ENCODE measurements at places on chromosomes 16 and 17. TPM values are rescaled to one million over a fixed set of nuclear protein-coding genes. Genes with fewer than 3 reads are reported as not detected.

GRCh38 chr17:32496395-32497073 is 9.7 kb downstream of the CDK5R1 start:
- no peak for DNase-seq

DNA sequence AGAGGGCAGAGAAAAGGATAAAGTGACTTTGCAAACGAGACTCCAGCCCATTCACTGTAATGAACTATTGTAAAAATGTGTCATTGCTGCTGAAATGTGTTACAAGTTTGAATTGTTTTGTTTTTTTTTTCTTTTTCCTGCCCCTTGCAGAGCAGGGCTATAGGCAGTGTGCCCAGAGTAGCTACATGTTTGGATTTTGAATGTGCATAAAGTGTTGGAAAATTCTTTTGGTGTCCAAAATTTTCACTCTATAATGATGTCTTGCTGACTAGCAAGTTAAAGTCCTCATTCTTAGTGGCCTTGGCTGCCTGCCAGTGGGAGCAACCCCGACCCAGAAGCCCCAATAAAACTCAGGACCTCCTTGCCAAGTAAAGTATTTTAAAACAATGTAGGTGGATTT is 66.5 kb downstream of the IGF2BP1 start:
- DNase-seq: no peak

Gene DHRS7C
- 69.8 TPM for total RNA-seq

Gene CDH8
- not detected for total RNA-seq

Gene KIF18B
- 2.5 TPM for total RNA-seq

Gene HBM
- not detected for total RNA-seq

DNA sequence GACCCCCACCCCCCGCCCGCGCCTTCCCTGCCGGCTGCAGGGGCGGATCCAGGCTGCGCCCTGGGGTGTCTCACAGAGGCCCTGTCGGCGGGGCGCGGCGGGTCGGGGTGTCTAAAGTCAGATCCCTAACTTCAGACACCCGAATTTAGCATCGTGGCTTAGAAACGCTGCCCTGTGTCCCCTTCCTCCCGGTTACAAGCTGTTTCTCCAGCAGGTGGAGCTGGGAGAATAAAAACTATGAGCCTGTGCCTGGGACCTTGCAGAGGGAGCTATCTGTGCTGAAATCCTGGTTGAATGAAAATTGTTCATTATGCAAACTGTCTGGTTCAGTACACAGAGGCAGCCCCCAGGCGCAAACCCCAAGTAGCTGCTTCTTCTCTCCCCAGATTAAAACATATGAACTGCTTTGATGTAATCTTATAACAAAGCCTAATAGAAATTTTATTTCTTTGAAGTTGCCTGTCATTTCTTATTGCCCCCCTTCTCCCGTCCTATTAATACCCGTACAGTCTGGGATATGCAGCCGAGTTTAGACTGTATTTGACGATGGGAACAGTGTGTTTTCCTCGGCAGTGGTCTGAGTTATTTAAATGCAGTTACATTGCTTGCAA is 79.0 kb downstream of the RPA1 start:
- DNase-seq: no peak

GRCh38 chr16:72537664-72538063 is 365.7 kb upstream of the PMFBP1 start:
- DNase-seq: no peak

Gene CIAPIN1
- 43.7 TPM for total RNA-seq

- peak; percentile 80 for DNase-seq
Measured at GRCh38 chr17:76537288-76537577, 276 bp downstream of the CYGB start.

GRCh38 chr17:73098919-73099318 is 6.4 kb upstream of the SLC39A11 start:
- no peak for DNase-seq

DNA sequence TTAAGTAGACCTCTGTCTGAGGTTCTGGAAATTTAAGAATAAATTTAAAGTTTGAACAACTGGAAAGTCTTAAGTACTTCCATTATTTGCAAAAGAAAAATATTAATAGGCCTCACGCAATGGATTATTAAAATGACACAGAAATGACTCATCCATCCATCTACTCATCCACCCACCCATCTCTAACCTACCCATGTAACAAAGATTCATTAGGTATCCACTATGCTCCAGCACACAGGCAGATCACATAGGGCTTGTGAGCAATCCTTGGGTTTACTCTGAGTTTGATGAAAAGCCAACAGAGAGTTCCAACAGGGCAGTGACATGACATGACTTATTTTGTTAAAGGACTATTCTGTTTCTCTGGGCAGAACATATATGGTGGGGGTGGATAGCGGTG is 93.3 kb downstream of the HELZ start:
- DNase-seq: no peak

Measured in Right ventricle myocardium inferior (tissue), 1 donor.